ENCODE measurements at places on chromosomes 4 and X.

DNA sequence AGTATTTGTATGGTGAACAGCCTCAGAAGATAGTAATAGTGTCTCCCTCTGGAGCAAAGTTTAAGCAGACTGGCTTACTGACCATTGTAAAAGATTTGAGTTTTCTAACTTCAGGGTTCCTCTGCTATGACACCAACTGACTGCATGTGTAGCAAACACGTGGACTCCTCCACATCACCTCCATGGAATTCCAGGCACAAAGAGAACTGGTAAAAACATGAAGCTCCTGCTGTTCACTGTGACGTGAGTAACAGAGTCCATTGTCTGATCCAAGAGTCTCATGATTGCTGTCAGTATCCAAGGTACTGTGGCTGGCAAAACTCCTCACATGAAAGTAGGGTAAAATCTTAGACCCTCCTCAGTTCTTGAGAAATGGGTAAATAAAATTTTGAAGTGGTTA lies 107.6 kb upstream of the FAM9B start:
- DNase-seq = no peak

- DNase-seq = no peak
Measured at GRCh38 chr4:104262678-104263077, 232.0 kb downstream of the CXXC4 start.

DNA sequence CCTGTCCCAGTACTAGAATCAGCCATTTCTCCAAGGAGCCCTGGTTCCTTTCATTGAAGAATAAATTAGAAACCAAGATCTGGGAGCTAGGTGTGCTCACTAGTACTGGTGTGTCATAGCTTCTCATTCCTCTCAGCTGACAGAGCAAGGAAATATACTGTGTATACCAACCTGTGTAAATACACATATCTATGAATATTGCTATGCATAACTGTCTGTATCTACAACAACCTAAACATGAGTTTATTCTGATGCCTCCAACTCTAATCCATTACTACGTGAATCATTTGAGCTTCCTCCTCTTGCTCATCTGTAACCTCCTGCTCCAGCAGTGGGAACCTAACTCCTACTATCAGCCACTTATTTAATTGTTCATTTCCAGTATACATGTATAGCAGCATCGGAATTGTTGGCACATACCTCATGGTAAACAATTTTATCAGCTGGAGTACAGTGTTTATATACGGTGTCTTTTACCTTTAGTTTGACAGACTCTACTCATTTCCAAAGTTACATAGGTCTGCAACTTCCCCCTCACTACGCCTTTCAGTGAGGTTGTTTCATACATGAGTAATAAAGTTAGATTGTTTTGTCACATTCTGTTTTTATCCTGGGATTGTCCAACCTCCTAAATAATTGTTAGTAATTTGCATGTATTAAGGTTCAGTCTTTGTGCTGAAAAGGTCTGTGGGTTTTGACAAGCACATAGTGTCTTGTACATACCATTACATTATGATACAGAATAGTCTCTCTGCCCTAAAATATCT lies 7.1 kb upstream of the SCRG1 start:
- no peak for DNase-seq

DNA sequence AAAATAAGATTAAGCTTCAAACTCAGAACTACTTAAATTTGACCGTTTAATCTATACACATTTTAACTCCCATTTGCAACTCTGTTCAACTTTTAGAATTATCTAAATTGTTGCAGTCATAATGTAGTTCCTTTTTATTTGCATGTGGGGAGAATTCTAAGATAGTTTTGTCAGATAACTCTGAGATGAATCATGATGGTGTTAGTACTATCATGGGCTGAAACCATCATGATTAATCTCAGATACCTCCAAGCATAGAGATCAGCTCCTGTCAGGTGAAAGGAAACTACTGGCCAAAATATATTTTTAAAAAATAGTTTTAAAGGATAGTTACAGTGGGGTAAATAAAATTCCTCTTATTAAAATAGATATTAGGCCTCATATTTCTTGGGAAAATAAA lies 39.0 kb downstream of the FBXO8 start:
- no peak for DNase-seq

DNA sequence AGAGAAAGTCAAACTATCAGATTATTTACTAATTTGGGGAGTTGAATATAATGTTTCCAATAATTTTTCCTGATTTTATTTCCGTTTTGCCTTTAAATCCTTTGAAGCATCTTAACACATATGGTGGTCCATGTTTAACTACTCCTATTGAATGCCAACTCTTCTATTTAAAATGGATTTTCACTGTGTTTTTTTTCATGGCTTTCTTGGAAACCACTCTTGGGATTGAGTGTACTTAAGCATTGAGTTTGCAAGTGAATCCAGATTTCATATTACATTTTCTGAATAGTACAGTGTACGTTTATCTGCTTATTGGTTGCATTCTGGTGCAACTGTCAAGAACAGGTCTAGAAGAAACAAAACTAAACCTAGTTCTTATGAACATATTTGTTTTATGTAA lies 45.6 kb downstream of the RAPGEF2 start:
- no peak for DNase-seq

GRCh38 chr4:157667836-157668235 lies 447.3 kb downstream of the GRIA2 start:
- no peak for DNase-seq

DNA sequence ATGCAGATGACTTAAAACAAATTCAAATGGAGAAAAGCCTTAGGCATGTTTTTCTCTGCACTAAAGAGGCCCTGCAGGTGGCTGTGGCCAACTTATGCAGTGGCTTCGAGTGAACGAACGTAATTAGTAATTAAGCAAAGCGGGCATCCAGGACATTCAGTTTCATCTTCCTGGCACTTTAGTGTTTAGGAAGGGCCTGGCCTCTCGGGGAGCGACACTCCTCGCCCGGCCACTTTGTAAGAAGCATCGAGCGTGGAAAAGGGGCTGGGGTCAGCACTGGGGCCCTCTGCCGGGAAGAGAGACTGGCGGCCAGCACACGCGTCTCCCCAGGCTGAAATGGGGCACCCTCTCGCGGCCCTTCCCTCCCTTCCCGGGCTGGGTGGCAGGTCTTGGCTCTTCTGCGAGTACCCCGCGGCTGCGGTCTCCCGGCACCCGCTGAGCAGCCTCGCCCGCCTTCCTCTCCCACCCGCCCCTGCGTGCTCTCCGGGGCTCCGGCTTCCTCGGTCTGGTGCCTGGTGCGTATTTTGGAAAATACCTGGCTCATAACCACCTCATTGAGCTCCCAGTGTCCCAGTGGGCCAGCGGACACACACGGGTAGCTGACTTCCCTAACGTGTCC lies 677 bp upstream of the CYP4V2 start:
- DNase-seq = peak; percentile 62

DNA sequence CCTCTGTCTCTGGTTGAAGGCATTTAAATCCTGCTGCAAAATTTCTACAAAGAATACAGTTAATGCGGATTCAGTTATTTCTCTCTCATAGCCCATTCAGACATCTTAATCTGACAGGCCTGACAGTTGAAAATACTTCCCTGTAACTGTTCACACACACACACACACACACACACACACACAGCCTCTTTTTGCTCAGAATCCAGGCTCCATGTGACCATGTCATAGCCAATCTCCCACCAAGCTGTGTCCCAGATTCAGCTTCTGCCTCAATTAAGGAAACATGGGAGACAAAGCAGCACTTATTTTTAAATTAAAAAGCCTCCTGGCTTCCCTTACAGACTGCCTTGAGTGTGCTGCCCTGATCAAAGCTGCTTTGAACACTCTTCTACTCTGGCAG lies 49.3 kb upstream of the EFHC2 start:
- DNase-seq = no peak

- DNase-seq = no peak
Measured at GRCh38 chr4:53937918-53938317, 126.5 kb downstream of the CHIC2 start.

GRCh38 chrX:16882702-16883486 lies 12.7 kb upstream of the RBBP7 start:
- DNase-seq = peak; percentile 82

DNA sequence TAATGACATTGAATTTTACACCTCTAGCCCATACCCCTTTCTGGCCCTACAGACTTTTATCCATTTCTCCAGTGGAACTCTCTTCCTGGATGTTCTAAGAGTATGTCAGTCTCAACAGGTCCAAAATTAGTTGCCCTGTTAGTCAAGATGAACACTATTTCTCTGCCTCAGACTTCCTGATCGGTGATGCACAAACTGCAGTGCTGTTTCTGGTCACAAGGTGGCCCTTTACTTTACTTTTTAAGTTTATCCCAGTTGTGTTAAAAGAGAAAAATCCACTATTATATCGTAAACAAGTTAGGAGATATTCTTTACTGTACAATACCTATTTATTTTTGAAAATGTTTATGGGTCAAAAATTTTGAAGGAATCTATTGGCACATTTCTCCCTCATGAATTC lies 13.1 kb downstream of the TCEAL7 start:
- DNase-seq = peak; percentile 56

- no peak for DNase-seq
Measured at GRCh38 chr4:56324011-56324610, 63.2 kb downstream of the AASDH start.

DNA sequence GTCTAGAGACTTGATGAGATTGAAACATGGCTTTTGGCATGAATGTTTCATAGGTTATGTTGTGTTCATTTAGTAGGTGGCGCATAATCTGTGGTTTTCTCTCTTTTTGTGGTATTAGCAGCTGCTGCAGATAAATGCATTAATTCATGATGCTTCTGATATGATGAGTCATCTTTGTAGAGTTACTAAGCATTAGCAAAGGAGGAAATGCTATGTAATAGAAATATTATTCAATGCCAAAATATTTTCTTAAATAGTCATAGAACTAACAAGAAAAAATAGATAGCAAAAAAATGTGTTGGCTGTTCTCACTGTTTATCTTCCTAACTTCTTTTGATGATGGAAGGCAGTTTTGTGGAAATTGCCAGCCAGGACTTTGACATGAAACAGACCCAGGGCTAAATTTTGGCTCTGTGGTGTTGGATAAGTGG lies 3.6 kb downstream of the ZXDB start:
- DNase-seq = no peak

GRCh38 chr4:134936014-134936413 lies 734.4 kb upstream of the PABPC4L start:
- DNase-seq = no peak

- DNase-seq = peak; percentile 20
Measured at GRCh38 chrX:45322382-45322781, 121.7 kb upstream of the DIPK2B start.

- DNase-seq = no peak
Measured at GRCh38 chr4:43148481-43148880, 256.0 kb downstream of the GRXCR1 start.

DNA sequence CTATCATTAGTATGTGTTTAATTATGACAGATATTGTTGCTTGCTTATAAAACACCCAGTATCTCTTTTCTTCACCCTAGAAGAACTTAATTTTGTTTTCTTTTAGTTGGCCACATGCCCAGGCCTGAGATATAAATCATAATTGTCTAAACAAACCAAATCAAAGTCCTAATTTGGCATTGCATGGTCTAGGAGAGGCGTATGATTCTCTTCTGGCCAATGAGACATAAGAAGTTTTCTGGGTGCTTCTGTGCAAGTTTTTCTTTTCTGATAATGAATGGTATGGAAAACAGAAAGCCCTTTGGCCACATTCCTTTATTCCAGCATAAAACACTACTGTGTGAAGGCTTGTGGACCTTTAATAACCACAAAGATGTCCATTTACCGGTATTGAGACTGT lies 192.9 kb upstream of the CTSO start:
- no peak for DNase-seq

Data from activated CD4-positive, alpha-beta T cell treated with anti-CD3 and anti-CD28 coated beads for 36 hours (primary cell).